Thoracic aorta (tissue), 2 donors: ENCODE measurements at places on chromosomes 13 and 19.

DNA sequence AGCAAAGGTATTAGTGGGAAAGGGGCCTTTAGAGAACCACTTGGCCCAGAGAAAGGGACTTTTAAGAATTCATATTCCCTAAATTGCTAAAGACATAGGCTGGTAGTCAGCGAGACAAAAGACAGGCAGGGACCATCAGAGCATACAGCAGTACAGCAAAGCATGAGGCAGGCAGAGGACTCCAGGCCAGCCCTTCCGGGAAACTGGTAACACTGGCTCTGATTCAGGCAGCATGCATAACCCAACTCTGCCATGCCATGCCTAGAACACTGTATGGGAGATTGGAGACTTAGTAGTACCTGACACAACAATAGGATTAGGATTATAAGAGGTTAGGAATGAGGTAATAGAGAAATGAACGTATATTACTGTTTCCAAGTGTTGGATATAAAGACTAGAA is 34.9 kb downstream of the CAB39L start:
- no peak for DNase-seq

- DNase-seq: no peak
Observed at GRCh38 chr13:93397619-93398018, 171.0 kb downstream of the GPC6 start.

GRCh38 chr19:8397746-8398310 is 7.7 kb downstream of the RAB11B start:
- no peak for DNase-seq

DNA sequence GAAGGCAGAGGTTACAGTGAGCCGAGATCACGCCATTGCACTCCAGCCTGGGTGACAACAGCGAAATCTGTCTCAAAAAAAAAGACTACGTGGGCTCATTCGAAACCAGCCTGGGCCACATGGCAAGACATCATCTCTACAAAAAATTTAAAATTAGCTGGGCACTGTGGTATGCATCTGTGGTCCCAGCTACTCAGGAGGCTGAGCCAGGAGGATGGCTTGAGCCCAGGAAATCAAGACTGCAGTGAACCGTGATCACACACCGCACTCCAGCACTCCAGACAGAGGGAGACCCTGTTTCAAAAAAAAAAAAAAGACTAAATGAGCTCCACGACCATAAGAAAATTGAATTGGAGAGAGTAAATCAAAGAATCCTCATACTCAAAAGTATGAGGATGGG is 53.1 kb downstream of the SLC7A1 start:
- no peak for DNase-seq

- DNase-seq: no peak
Observed at GRCh38 chr19:15293781-15294491, 38.4 kb downstream of the BRD4 start.

GRCh38 chr13:79128158-79128557 is 277.9 kb downstream of the RBM26 start:
- no peak for DNase-seq

- DNase-seq: no peak
Observed at GRCh38 chr19:3784607-3785450, 1.4 kb downstream of the MATK start.

GRCh38 chr19:50328224-50328872 is 829 bp downstream of the KCNC3 start:
- no peak for DNase-seq

DNA sequence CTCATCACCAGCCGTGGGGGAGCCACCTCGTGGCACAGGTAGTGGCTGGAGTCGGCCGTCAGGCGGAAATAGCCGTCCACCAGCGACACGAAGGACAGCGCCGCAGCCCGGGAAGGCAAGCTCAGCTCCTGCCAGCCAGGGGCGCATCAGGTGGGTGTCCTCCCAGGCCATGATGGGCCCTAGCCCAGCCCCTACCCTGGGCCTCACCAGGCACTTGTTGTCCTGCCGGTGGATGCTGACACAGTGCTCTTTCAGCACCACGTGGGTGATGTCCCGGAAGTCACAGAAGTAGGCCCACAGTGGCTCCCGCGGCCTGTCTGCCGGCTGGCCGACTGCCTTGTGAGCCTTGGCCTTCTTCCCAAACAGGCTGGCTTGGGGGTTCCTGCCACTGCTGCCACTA is 15.7 kb downstream of the TYK2 start:
- no peak for DNase-seq

- no peak for DNase-seq
Observed at GRCh38 chr13:27956576-27957300, 12.4 kb downstream of the CDX2 start.

DNA sequence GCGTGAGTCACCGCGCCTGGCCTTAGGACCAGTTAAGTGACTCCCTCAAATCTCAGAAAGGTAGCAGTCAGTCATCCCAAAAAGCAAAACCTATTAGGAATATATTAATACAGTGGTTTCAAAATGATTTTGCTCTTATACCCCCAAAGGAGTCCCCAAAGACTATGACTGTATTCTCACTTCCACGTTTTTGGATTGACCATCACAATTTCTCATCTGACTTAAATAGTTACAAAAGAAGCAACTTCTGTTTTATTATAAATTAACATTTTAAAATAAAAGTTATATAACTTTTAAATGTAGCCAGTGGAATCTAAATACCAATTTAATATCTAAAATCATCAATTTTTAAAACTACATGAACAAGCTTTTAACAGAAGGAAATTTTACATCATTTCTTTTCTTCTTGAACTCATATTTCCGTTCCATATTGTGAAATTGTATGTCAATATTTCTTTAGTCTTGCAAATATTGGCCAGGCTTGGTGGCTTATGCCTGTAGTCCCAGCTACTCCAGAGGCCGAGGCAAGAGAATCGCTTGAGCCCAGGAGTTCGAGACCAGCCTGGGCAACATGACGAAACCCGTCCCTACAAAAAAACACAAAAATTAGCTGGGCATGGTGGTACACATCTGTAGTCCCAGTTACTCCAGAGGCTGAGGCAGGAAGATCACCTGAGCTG is 1.5 kb upstream of the SPART start:
- no peak for DNase-seq

DNA sequence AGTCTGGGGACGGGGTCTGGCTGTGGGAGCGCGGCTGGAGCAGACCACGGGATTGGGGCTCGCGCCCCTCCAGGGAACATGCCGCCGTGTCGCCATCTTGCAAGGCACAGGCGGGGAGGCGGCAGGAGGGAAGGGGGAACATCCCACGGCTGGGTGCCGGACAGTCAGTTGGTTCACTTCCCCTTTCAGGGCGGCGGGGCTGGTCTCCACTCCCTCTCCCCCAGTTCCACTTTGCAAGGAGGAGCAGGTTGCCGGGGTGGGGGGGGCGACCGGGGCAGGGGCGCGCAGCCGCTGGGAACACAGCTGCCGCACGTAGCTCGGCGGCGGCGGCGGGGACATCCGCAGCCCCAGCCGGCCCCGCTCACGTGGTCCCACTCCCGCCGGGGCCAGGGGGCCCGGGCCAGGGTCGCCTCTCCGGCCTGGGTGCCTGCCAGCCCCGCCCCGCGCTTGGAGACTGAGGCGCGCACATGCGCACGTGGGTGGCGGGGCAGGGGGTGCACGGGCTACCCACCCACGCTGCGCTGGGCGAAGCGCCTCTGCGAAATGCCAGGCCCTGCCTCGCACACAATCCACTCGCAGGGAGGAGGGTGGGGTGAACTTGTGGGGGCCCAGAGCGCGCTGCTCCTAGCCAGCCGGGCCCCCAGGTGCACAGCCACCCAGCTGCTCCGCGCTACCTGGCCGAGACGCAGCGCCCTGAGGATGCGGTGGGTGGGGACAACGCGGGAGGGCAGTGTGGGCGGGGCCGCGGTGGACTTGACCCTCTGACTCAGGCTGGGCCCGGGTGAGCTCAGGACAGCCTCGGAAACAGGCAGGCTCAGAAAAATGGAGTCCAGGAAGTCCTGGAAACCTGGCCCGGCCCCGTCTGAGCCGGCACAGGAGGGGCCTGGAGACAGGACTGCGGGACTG is 6.4 kb downstream of the KLF16 start:
- DNase-seq: peak; percentile 54

GRCh38 chr19:22832031-22832762 is at the start of gene ZNF723:
TSS of gene ZNF723 (plus strand) at chr19:22832291. CDS start at chr19:22832380, 89 bp downstream.
- DNase-seq: no peak

GRCh38 chr13:48181482-48182145 is 51.4 kb upstream of the ITM2B start:
- no peak for DNase-seq

GRCh38 chr19:7997809-7998480 is 7.5 kb downstream of the ELAVL1 start:
- no peak for DNase-seq

DNA sequence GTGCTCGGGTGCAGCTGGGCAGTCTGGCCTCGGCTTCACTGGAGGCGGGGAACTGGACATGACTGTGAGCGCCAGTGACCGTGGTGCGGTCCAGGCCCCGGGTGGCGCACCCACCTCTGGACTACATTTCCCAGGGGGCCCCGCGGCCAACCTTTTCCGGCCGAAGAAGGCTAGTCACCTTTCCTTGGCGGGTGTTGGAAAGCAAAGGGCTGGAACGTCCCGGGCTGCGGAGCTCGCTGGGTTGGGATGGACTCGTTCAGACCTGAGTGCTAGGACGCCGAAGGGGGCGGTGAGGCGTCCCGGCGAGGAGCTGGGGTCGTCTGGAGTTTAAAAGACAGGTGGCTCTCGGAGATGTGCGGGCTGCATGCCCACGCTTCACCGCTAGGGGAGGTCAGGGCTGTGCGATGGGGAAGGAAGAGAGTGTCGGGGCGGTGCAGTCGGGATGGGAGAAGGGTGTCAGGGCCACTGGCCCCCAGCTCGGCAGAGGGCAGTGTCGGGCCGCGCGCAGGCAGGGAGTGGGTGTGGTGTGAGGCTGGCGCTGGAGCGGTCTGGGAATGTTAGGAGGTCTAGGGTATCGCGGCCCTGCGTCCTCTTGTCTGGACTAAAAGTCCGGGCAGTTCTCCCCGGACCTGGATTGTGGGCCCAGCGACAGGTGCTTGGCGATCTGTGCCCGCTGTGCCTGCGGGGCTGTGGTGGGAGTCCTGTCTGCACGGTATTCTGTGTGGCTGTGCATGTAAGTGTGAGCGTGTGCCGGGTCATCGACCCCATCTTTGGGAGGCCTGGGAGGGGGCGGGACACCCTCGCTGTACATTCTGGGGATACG is 57.1 kb downstream of the ZNF568 start:
- DNase-seq: peak; percentile 44

GRCh38 chr19:18366021-18366435 is 19.9 kb upstream of the GDF15 start:
- DNase-seq: no peak

DNA sequence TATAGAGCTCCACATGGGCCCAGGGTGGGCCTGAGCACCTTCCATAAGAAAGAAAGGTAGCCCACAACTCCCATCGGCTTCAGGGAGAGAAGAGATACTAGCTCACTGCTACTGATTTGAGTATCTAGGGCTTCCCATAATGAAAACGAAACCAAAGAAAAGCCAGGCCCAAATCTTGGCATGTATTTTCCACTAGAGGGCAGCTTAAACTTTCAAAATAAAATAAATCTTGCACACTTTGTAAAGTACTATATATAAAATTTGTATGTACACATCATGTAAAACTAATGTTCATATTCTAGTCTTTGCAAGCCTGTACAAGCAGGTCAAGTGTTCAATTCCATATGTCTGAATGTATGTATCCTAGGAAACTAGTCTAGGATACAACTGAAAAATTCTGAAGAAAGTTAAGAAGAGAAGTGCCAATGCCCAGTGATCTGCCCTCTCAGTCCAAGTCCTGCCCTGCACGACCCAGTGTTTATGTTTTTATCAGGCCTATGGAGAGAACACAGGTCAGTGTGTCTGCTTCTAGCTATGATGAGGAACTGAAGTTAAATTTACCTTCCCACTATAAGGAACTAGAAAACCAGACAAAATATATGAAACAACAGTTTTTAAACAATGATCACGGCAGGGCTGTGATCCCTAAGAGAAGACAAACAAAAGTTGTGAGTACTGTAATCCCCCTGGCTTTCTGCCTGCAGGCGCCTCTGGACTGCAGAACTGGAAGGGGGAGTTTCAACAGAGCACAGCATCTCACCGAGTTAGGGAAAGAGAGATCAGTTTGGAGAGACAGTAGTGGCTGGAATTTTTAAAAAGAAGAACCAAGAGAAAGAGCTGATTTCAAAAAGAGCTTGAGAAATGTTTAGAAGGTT is 475.7 kb downstream of the UQCRFS1 start:
- DNase-seq: no peak

DNA sequence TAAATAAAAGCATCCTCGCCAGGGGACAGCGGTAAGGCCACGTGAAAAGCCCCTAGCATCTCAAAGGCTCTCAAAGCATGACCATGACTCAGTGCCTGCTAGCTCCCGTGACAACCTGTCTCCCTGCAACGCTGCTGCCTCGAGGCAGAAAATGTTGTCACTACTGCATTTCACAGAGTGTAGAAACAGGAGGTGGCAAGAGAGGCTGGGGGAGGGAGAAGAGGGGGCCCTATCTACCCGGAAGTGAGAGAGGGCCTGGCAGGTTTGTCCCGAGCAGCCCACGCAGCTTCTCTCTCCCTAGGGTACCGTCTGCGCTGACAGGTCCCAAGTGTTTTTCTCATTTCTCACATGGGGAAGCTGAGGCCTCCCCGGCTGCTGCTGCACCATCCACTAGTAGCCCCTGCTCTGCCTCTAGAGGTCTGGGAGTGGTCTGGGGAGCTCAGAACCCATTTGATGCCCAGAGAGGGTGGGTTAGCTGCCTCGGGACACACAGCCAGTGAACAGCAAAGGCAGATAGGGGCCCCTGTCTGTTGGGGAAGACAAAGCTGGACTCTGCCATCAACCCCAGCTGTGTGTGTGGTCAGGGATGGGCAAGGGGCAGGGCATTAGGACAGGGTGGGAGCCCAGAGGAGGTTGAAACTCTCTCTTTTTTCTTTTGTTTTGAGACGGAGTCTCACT is 3.7 kb downstream of the TINCR start:
- no peak for DNase-seq

DNA sequence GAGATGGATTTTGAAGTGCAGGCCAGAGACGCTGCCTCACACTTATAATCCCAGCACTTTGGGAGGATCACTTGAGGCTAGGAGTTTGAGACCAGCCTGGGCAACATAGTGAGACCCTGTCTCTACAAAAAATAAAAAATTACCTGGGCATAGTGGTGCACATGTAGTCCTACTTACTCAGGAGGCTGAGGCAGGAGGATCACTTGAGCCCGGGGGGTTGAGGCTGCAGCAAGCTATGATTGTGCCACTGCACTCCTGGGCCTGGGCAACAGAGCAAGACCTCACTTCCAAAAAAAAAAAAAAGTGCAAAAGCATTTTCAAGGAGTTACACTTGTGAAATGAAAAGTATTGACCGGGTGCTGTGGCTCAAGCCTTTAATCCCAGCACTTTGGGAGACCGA is 27.6 kb upstream of the FBXO17 start:
- DNase-seq: no peak

DNA sequence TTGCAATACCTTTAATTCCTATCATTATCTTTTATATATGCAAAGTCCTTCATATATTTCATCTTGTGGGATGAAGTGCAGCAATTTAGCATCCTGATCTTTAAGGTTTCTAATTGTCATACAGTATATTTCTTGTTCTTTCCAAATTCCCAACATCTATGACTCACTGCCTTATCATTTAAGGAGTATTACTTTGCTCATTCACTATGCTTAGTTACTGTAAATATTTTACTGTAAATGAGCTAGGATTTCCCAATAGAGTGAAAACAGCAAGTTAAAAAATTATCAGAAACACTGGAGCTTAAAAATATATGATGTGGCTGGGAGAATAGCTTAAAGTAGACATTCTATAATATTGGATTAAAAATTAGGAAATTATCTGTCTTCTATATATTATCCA is 69.9 kb downstream of the SLITRK6 start:
- no peak for DNase-seq
